Head of caudate nucleus (tissue), 42 donors: ENCODE measurements at places on chromosomes 5 and 9.

GRCh38 chr9:119961774-119962424 lies 592.7 kb upstream of the BRINP1 start:
- no peak for DNase-seq

GRCh38 chr5:54728588-54728915 lies 211.0 kb downstream of the SNX18 start:
- no peak for DNase-seq

DNA sequence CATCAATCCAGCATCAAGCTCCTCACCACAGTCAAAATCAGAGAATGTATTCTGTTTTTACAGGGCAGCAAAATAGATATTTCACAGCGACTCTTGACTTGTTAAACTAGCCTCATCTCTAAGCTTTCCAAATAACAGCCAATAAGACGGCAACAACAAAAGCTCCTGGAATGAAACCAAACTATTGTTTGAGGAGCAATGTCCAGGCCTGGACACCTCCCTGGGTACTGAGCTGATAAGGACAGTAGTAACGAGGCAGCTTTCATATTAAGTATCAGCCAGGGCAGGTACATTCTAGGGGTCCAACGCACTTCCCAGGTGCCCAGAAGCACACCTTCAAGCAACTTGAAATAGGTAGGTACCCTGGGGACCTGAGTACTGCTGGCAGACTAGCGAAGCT lies 260.3 kb downstream of the ENC1 start:
- no peak for DNase-seq

- no peak for DNase-seq
Measured at GRCh38 chr9:761793-762560, 79.5 kb upstream of the DMRT1 start.

GRCh38 chr9:133779081-133779480 lies 40.9 kb upstream of the SARDH start:
- no peak for DNase-seq

DNA sequence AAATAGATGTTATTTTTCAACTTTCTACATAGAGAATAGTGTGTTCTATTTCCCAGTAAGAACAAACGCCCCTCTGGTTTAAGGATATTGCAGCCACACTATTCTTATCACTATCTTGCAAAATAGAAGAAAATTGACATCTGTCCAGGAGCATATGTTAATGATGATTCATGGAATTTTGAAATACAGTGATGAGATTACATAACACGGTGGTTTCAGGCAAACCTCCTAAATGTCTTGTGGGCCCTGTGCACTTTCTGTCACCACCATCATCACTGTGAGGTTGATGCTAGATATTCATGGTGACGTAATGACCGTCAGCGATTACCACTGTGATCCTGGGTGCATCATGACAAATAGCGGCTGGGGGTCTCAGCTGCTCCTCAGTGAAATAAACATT lies 48.1 kb downstream of the CFAP90 start:
- no peak for DNase-seq

DNA sequence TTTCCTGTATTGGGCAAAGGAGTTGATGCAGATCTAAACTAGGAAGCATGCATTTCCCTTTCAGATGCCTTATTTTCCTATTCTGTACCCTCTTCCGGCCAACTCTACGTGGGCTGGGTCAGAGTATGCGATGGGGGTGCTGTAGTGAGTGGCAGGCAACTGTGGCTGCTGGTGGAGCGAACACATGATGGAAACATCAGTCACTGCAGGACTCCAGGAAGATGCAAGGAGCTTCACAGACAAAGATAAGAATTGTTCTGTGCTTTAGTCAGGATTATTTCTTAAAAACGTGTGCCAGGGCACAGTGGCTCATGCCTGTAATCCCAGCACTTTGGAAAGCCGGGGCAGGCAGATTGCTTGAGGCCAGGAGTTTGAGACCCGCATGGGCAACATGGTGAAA lies 75.1 kb downstream of the PSAT1 start:
- no peak for DNase-seq
